Activated naive CD4-positive, alpha-beta T cell treated with Interleukin-2 at 50 U/mL for 16 hours (primary cell): ENCODE measurements at places on chromosomes 1 and 21.

GRCh38 chr1:111227434-111227833 lies at the start of gene CHI3L2:
Gene CHI3L2, plus strand, starts transcription at chr1:111227713. Its CDS starts 17 bp downstream, at chr1:111227730.
- no peak for DNase-seq

DNA sequence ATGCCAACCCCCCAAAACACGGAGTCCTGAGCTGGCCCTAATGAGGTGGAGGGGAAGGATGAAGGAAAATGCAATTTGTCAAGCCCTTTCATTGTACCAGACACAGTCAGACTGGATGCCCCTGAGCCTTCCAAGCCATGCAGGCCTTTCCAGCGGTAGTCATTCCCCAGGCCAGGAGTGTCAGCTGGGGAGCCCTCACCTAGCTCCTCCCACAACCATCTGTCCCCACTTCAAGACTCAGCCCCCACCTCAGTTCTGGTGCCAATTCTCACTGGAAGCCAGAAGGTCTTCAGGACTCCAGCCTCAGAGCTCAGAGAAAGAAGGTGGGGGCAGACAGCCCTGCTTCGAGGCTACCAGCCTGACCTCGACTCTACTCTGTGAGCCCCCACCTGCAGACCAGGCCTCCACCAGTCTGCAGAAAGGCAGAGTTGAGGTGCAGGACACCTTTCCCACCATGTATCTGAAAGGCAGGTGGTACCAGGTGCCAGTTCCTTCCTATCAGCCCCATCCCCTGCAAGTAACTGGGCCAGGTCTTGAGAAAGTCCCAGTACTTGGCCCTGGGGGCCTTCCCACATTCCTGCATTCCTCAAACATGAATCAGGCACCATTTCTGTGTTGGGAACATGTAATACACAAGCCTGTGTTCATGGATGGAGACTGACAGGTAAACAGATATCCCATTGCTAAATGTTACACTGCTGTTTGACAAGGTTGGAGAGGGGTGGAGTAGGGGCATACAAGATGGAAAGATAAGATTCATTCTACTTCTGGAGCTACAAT lies 180.6 kb upstream of the EDN2 start:
- no peak for DNase-seq

DNA sequence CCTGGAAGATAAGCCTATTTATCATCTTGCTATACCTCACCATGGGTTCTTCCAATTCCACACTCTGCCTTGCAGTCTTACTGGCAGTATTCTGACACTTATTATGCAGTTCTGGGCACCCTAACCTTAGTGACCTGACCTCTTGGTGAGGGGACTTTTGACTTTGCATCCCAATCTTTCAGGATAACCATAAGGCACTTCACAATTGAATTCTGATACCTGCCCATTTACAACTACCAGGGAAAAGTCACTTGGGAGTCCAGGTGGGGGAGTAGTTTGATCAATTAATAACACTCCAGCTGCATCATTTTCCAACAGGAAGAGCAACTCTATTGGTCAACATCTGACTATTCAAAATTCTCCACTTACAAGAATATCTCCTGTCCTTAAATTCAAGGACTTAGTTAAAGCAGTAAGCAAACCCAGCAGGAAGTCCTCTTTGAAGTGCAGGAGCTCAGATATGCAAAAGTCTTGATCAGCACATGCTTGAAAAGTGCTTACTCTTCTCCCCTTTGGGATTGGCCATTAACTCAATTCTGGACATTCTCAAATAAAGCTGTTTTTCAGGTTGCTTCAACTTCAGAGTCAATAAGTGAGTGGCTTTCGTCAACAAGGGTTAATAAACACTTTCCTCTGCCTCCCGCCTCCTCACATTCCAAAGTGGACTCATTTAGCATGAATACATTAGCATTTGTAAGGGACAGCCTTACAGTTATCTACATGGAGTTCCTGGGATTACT lies 177.4 kb upstream of the NRIP1 start:
- no peak for DNase-seq

DNA sequence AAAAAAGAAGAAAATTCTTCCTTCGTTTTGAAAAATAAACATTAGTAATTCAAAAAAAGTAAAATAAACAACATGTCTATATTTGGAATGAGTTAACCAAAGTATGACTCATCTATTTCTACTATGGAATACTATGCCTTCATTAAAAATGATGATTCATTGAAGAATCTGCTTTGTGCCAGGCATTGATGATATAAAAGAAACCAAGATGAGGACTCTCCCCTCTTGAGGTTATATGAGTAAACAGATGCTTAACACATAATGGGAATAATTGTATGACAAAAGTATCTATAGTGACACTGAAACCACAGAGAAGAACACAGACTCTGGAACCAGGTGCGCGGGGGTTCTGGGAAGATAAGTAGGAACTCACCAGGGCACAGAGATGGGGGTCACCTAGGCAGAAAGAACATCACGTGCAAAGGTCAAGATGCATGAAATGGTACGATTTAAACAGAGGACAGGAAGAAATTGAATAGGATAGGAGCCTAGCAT lies 18.8 kb downstream of the ELF3 start:
- no peak for DNase-seq

DNA sequence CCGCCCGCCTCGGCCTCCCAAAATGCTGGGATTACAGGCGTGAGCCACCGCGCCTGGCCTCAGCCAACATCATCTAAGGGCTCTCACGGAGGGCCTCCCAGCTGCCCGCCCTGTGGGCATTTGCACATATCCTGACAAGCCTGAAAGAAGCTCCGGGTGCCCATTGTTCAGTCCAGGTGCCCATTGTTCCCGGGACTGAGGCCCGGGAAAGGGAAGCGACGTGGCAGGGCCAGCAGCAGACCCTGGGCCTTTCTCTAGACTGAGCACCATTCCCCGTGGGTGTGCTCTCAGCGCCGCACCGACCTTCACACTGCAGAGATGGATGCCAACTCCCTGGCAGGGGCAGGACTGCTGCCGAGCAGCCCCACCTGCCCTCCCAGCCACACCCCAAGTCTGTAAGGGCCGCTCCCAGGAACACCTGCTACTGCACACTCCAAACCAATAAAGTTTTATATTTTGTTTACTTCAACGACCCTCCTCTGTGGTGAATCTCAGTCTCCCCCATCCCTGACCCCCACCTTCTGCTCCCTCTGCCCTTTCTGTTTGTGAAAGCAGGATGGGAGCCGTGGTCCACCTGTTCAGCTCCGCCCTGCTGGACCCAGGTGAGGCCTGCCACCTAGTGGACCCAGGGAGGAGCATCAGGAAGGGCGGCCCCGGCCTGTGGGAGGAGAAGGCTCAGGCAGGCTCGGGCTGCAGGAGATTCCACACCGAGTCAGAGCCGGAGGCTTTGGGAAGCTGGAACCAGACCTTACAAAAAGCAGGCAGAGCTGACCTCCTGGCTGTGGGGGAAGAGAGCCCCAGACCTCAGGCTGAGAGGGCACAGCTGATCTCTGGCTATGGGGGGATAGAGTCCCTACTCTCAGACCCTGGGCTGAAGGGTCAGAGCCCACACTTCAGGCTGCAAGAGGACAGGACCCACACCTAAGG lies 1.1 kb upstream of the TMEM82 start:
- peak; percentile 64 for DNase-seq

GRCh38 chr21:37168666-37169065 lies 95.6 kb downstream of the TTC3 start:
- DNase-seq: no peak

- no peak for DNase-seq
Observed at GRCh38 chr1:229479660-229480399, 28.3 kb downstream of the NUP133 start.
